ENCODE measurements at places on chromosomes 11 and 22.

DNA sequence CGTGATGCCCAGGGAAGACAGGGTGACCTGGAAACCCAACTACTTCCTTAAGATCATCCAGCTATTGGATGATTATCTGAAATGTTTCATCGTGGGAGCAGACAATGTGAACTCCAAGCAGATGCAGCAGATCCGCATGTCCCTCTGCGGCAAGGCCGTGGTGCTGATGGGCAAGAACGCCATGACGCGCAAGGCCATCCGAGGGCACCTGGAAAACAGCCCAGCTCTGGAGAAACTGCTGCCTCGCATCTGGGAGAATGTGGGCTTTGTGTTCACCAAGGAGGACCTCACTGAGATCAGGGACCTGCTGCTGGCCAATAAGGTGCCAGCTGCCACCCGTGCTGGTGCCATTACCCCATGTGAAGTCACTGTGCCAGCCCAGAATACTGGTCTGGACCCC lies 43.5 kb upstream of the DAGLA start:
- DNase-seq = no peak

DNA sequence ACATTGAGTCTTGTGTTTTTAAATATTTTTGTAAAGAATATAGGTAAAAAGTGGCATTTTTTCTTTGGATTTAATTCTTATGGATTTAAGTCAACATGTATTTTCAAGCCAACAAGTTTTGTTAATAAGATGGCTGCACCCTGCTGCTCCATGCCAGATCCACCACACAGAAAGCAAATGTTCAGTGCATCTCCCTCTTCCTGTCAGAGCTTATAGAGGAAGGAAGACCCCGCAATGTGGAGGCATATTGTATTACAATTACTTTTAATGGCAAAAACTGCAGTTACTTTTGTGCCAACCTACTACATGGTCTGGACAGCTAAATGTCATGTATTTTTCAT lies 333 bp upstream of the CD3E start:
- no peak for DNase-seq

DNA sequence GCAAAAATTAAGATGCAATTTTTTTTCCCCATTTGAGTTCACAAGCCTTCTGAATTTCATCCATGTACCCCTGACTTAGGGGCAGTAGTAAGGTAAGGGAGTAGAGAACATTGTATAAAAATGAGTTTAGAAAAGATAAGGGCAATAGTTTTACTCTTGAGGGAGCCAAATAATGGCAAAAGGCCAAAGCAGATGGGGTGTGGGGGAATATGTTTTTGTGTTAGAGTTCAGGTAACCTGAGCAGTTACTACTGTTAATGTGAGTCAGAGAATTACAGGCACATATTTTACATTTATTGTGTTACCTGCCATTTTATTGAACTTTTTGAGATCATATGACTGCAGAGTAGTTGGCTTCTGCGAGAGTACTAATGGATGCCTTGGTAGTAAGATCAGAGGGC lies 3.1 kb downstream of the EED start:
- no peak for DNase-seq

- DNase-seq = no peak
Measured at GRCh38 chr11:123407996-123408597, 22.0 kb upstream of the GRAMD1B start.

DNA sequence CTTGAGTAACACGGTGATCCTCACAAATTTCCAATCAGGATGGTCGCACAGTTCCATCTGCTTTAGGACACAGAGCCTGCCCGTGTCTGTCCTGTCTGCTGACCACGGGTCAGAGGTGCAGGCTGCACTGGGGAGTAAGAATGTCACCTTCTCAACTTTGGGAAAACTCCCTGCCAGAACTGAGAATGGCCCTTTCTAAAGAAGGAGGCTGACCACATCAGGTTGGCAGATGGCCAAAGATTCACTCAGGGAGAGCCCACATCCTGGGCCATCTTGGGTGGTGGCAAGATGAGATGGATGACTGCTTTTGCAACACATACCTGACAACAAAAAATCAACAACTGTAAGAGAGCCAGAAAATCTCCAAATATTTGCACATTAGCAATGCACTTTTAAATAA lies 101.9 kb downstream of the IGLL1 start:
- no peak for DNase-seq

DNA sequence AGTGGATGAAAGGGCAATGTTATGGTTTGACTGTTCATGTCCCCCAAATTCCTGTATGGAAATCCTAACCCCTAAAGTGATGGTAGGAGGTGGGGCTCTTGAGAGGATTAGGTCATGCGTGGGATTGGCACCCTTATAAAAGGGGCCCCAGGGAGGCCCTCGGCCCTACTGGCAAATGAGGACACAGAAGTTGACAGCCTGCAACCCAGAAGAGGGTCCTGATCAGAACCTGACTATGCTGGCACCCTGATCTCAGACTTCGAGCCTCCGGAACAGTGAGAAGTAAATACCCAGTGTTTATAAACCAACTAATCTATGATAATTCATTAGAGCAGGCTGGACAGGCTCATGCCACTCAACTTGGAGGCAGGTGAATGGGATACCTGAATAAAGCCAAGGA lies 8.7 kb downstream of the IFITM10 start:
- DNase-seq = no peak
